ENCODE measurements at places on chromosomes 11 and 22.

- DNase-seq = no peak
These were observed 5.8 kb downstream of the PATZ1 start for GRCh38 chr22:31340360-31340759.

DNA sequence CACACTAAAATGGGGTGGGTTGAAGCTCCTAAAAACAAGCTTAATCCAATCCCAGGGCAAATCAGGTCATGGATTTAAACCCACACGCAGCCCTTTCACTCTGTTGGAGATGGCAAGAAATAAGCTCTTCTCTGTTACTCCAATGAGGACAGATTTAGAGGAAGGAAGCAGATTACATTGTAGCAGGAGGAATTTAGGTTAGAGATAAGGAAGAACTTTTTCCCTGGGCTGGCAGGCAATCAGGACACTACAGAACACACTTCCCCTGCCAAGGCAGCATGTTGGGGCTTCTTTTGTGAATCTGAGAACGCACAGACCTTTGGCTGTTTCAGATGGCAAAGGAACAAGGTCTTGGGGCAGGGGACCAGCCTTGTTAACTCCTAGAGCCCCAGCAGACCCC is 46.2 kb downstream of the C11orf58 start:
- DNase-seq = no peak

GRCh38 chr11:3807909-3808860 is at the start of gene PGAP2:
TSS of gene PGAP2 (plus strand) at chr11:3808560. CDS start at chr11:3811260, 2,700 bp downstream.
- no peak for DNase-seq

DNA sequence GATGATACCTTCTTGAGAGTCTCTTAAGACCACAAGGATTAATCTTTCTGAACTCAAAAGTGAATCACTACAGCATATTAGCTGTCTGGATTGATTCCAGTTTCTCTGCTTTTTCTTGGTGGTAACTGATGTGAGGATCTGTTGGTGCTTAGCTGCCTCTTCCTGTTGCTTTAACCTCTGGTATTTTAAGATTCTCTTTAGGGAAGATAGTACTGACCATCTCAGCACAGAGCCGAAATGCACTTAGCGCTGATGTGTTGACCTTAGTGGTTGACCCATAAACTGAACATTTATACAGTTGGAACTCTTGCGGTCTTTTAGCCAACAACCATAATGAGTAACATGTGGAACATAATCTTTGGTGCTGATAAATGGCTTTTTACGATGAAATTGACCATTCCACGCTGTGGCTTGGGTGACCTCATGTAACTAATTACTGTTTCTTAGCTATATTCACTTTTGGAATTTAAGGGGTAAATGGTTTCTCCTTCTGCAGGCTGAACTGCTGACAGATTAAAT is 33.7 kb downstream of the APLP2 start:
- DNase-seq = peak; percentile 96

DNA sequence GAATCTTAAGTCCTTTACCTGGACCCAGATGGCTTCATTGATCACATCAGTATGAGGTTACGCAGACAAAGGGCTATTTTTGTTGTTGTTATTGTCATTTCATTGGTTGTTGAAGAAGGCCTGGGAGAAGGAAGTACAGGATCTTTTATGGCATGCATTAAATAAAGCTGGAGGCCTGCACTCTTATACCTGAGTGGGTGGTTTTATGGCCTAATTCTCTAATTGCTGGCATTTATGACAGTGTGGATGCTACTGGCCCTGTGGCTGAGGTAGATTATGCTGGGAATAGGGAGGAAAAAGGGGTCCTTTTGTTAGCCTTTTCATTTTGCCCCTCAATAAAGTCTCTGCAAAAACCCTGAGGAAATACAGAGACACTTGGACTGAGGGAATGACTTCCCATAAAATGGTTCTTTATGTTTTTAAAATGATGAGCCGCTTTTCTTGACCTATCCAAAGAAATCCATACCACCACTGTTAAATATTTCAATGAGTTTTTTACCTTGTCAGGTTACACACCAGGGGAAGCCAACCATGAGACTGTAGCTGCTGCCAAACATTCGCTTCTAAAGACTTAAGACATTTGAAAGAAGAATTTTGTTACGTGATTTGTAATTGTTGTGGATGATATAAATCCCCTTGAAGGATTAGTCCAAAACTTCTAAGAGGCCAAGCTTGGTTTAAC is 6.8 kb downstream of the KMT2A start:
- no peak for DNase-seq

DNA sequence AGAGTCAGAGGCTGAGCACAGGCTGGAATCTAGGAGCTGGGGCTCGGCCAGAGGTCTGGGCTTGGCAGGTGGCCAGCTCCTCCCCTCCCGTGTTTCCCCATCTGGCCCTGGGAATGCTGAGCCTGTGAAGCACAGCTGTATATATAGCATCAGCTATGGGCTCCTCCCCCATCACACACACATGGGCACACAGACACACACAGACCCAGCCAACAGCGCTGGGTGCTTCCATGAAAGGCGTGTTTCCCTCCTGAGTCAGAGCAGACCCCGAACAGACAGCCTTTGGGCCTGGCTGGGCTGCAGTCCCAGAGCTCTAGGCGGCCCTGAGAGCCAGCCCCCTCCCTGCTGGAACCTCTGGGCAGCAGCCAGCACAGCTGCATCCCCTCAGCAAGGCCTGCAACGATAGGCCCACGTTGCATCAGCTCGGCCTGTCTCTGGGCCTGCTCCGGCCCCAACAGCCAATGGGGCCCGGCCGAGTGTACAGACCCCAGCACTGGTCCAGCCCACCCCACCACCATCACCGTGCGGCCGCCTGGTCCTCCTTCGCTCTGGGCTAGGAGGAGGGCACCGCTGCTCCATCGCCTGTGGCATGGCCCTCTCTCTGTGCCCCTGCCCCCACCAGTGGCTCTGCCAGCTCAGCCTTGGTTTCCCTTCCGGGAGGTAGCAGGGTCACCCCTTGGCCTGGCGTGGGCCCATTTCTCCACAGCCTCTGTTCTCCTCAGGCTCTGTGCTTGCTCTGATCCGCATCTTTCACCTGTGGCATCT is 7.6 kb upstream of the SERPINH1 start:
- peak; percentile 100 for DNase-seq

DNA sequence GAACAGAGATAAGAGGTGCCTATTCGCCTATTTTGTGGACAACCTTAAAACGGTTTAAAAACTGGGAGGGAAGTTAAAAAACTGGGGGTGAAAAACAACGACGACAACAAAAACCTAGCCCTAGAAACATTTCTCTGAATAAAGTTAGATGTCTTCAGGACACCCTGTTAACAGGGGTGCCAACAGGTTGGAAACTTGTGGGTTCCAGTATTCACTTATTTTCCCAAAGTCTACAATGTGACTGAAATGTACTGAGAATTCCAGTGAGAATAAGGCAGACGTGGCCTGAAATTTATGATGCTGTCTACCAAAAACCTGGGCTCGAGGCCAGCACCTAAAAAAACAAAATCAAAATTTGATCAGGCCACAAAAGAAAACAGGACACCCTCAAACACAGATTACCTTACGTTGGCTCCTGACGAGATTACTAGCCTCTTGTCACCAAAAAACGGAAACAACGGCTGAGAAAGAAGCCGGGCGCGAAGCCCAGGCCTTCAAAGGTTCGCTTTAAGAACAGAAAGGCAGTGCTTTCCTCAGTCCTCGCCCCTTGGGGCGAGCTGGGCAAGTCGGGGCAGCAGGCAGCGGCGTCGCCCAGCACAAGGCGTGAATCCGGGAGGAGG is 906 bp downstream of the CCDC90B start:
- no peak for DNase-seq

DNA sequence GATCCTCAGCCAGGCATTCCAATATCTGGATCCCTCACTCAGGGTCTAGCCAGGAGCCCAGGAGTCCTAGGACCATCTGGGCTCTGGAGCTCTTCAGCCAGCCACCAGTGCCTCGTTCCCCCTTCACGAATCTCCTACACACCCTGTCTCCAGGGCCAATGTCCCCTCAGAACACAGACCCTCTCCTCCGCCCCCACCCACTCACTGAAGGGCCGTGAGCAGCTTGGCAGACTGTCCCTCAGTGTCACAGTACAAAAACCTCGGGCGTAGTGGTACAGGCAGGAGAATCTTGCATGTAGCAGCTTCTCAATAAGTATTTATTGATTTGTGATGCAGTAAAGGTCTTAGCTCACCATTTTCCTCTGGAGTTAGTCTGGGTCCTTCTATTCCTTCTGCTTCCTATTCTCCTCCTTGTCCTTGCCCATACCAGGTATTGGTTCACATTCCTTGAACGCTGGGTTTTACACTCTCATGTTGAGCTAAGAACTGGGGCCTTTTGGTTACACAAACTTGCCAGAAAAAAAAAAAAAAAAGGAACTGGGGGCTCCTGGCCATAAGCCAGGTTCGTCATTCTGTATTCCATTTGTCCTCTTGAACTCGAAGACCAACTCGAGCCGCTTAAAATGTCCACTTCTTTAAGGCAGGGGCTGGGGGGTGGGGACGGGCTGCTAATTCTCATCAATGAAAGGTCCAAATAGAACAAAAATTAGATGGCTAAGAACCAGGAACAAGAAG is 2.3 kb downstream of the CXCR5 start:
- no peak for DNase-seq

DNA sequence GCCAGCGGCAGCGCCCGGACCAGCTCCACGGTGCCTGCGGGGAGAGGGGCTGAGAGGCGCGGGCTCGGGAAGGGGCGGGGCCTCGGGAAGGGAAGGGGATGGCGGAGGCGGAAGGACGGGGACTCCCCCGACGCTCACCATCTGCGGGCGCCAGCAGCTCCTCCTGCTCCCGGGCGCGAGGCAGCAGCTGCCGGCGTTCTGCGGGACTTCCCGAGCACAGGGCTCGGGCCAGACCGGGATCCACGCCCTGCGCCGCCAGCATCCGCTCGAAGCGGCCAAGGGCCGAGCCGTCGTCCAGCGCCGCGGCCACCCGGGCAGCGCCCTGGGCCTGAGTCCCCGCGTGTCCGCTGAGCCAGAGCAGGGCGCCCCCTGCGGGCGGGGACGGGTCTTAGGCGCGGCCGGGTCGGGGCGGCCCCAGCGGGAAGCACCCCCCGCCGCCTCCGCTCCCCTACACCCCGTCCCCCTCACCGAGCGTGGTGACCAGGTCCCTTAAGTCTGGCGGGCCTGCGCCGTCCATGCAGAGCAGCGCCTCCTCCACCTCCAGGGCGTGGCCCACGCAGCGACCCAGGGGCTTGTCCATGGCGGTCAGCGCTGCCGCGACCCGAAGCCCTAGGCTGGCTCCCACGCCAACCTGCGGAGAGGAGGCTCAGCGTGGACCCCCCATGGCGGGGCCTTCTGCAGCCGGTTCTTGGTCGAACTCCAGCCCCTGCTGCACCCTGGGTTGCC is 873 bp upstream of the SCO2 start:
- no peak for DNase-seq

GRCh38 chr11:10287140-10287539 is 6.9 kb downstream of the SBF2 start:
- no peak for DNase-seq

GRCh38 chr22:38513063-38513462 is 7.0 kb upstream of the DDX17 start:
- no peak for DNase-seq

DNA sequence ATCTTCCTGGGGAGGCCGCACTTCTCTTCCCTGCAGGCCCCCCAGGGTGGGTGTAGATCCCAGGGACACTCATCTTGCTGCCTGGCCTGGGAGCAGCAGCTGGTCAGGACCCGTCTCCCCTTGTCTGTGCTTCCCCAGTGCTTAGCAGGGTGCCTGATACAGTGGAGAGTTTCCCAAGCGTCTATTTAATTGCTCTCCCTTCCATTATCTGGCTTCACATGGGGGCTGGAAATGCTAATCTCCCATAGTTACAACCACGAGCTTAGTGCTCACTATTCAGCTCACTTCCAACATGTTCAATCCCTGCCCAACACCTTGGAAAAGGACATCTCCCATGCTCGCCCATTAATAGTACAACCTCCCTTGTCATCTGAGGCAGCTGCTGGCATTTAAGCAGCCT is 100.5 kb downstream of the DSCAML1 start:
- no peak for DNase-seq

DNA sequence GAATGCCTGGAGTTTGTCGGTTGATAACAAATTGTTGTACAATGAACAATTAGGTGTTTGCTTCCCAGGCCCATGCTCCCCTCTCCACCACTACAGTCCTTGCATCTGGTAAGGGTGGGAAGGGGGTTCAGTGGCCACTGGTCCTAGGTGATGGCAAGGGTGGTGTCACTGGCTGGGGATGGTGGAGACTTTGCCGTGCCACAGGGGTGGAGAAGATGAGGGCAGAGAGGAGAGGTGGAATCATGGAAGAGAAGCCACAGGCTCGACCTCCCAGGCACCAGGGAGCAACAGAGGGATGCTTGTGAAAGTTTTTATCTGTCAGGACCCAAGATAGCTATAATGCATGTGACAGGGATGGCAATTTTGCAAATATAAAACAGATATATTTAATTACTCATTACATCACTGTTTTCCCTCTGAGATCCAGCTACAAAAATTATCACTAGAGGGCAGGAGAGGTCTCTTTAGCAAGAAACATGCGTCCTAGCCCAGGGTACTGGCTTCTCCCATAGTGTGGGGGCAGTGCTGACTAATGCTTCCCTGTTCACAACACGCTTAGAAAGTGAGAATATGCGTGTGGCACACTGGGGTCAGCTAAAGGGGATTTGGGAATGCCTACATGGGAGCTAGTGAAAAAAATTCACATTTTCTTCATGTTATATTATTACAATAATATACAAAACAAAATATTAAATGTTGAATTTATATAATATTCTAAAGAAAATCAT is 49.0 kb upstream of the AMPD3 start:
- DNase-seq = peak; percentile 68

GRCh38 chr22:24402460-24403192 is 24.8 kb upstream of the ADORA2A start:
- peak; percentile 86 for DNase-seq

DNA sequence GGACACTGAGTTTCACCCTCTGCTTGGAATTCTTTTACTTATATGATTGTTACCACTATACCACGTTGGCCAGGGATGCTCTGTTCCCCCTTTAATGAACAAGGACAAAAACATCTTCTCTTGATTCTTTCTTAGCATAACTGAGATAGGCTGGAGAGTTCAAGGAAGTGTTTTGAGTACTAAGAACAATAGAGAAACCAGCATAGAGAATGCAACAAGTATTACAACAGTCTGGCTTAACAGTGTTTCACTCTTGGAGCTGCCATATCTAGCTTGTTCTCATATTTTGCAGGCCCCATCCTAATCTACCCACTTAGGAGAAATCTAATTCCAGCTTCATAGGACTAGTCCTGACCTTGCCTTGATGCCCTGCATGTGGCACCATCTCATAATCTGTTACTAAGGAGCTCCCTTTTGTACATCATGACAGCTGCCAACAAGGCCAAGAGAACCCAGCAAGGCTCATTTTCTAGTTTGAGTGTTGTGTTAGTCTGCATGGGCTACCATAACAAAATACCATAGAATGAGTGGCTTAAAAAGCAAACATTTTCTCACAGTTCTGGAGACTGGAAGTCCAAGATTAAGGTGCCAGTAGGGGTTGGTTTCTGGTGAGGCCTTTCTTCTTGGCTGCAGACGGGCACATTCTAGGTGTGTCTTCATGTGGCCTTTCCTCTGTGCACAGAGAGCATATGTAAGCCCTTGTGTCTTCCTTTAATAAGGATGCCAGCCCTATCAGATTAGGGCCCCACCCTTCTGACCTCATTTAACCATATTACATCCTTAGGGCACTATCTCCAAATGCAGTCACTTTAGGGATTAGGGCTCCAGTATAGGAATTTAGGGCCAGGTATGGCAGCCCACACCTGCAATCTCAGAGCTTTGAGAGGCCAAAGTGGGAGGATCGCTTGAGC is 37.8 kb downstream of the PACS1 start:
- no peak for DNase-seq

- DNase-seq = no peak
These were observed 61.8 kb downstream of the PIK3C2A start for GRCh38 chr11:17145972-17146371.
